ENCODE measurements at places on chromosomes 3 and 15.

GRCh38 chr3:110799271-110799670, 272.3 kb upstream of the NECTIN3 start:
- DNase-seq, result no peak

- no peak for DNase-seq
Measured at GRCh38 chr15:46080016-46080415, 445.2 kb downstream of the SQOR start.

GRCh38 chr3:11213810-11214450, 58.3 kb upstream of the ATG7 start:
- DNase-seq, result no peak

DNA sequence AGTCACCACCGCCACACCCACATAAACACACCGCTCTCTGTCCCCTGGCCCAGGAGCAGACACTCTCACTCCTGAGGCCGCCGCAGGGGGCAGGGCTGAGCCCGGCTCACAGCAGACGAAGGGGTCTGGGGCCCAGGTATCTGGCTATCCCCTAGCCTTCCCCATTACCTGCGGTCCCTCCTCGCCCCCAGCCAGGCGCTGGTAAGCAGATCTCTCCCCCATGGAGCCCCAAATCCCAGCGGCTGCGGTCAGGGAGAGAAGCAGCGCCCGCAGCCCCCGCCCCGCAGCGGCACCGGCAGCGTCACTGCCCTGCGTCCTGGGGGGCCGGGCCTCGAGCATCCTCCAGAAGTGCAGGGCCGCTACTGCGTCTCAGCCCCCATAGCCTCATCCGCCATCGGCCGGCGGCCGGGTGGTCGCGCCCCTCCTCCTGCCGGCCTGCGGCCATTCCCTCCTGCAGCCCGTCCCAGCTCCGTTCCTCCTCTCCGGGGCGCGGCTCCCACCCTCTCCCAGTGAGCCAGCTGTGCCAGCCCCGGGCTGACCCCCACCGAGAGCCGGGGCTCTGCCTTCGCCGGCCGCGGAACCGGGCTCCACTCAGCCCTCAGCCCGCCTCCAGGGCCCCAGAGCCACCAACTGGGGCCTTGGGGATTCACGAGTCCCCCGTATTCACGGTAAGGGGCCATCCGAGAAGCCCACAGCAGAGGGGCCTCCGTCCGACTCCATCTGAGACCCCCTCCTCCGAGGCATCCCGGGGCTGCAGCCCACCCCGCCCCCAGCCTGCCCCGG, 13.1 kb downstream of the TNK2 start:
- DNase-seq, result peak; percentile 64

DNA sequence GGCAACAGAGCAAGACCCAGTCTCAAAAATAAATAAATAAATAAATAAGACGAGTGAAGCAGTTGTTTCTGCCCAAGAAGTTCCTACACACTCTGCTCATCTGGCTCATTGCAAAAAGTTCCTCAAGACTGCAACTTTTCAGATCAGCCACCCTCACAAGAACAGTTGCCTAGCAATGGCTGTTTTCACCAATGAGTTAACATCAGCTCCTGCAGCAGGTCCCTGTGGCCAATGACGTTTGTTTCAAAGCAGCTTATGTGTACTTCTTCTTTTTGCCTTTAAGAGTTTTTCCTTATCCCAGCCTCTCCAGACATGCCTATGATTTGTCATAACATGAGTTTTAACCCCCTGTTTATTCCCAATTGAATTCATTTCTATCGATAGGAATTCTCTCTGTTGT, 118.4 kb upstream of the SPRED1 start:
- no peak for DNase-seq

DNA sequence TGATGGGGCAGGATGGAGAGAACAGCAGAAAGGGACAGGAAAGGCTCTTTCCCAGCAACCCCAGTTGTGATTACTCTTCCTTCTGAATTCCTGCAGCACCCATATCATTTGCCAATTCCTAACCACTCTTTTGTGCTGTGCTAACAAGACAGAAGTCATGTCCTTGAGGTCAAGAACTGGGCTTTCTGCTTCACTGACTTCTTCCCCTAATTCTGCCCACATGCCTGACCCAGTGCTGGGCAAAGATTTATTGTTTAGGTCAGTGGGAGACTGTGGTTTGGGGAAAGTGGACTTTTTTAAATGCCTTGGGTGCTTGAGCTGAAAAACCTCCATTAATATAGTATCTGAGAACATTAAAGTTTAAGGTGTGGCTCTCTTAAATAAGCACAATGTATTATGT, 4.2 kb upstream of the EFCAB12 start:
- DNase-seq, result no peak

- DNase-seq, result no peak
Measured at GRCh38 chr3:117101697-117102096, 392.1 kb downstream of the TUSC7 start.

DNA sequence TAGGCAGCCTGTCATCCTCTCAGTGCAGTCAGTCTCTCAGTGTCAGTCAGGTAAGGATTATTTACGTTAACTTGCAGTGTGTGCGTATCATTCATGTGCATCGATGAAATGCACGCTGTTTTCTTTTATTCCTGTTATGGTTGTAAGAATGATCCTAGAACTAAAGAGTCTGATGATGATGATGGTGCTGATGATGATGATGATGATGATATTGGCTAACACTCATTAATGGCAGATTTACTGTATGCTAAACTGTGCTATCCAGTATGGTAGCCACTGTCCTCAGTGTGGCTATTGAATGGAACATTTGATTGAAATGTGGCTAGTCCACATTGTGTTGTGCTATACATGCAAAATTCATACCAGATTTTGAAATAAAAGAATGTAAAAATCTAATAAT, 39.4 kb downstream of the FANCI start:
- no peak for DNase-seq

- DNase-seq, result no peak
Measured at GRCh38 chr15:99305761-99306505, 54.7 kb downstream of the LRRC28 start.

DNA sequence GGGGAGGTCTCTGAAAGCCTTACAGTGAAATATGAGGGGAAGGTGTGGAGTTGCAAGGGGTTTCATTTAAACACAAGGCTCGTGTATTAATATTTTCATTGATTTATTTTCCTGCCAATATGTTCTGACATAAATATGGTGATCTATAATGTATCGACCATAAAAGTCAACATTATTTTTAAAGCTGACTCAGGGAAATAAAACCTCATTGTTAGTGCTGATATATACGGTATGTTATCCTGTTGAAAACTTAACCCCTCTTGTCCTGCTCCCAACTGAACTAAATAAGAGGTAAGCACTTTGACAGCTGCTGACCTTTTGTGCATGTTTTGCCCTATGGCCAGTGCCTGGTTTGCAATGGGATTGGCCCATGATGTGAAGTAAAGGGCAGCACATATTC, 47.9 kb downstream of the MFSD1 start:
- no peak for DNase-seq

DNA sequence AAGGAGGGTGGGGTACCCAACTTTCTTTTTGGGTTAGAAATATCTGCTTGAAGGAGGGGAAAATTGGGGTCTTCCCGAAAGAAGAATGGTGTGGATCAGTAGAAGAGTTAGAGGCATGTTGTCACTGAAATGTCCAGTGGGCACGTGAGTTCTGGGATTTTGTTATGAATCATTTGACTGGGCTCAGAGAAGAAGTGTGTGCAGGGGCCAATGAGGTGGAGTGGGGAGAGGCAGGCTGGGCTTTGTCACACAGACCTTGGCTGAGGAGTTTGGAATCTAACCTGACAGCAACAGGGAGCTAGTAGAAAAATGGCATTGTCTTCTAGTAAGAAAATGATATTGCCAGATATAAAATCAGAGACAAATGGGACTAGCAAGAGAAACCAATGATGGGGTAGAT, 436.8 kb downstream of the MFSD1 start:
- no peak for DNase-seq

GRCh38 chr3:148518520-148518919, 179.2 kb upstream of the AGTR1 start:
- no peak for DNase-seq

DNA sequence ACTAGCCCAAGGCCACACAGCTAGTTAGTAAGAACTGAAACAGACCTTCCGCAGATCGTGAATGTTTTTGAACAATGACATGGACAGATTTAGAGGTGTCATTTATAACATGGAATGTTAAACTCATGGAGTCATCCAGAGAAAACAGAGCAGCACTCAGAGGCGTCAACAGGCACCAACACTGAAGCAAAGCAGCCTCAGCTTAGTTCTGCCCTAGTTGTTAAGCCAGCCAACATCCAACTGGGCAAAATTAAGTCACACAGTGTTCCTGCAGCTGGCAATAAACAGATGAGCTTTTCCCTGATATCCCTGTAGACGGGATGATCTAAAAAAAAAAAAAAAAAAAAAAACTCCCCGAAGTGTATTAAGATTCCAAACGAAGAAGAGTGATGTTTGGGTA, 13.6 kb downstream of the DCLK3 start:
- DNase-seq, result no peak

- peak; percentile 55 for DNase-seq
Measured at GRCh38 chr15:67126551-67127330, 61.3 kb downstream of the SMAD3 start.
